Fibroblast of lung (primary cell): ENCODE measurements at places on chromosomes 1 and 21. TPM values are rescaled to one million over a fixed set of nuclear protein-coding genes. Genes with fewer than 3 reads are reported as not detected.

DNA sequence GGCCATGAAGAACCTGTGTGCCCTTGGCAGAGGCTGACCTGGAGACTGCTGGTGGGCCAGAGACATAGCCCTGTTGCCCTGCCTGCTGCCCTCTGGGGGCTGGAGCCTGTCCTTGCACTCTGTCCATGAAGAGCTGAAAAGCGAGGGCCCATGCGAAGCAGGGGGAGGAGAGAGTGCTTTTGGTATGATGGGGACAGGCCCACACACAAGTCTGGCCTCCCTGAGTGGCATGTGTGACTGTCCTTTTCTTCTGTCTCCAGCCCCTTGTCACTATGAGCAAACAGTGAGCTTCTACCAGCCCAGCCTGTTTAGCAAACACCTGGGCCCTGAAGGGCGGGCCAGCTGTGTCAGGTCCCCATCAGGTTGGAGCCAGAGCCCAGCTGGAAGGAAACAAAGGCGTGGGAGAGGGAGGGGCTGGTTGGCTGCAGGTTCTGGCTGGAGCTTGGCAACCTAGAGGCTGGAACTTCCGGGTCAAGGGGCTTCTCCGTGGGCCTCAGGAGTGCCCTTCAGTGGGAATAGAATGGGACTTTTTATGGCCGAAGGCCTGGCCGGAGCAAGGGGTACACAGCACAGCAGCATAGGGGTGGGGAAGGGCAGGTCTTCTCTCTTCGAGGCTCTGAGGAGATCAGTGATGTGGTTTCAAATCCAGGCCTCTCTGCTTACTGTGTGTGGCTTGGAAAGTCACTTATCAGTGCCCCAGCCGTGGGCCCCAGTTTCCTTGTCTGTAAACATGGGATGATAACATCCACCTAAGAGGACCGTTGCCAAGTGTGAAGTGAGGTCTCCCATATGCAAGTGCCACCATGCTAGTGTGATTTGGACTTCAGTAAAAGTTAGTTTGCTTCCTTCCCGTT, 14.3 kb downstream of the QSOX1 start:
- no peak for DNase-seq

- DNase-seq, result no peak
Measured at GRCh38 chr1:43689289-43689688, 18.0 kb upstream of the ST3GAL3 start.

DNA sequence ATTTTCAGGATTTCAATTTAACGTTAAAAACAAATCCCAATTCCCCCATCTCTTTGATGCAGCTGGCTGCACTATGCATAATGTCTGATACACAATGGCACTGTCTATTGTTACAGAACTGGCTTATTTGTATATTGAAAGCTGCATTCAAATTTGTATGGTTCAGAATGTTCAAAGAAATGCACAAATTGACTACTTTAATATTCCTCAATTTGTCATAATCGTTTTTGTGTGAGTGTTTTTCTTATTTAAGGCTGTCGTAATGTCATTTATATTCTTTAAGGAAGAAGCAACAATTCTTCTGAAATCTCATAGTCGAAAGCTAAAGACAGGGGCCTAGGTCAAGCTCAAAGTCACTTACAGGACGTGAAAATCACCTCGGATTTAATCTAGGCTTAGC, 341.4 kb upstream of the ZRANB2 start:
- DNase-seq, result no peak

DNA sequence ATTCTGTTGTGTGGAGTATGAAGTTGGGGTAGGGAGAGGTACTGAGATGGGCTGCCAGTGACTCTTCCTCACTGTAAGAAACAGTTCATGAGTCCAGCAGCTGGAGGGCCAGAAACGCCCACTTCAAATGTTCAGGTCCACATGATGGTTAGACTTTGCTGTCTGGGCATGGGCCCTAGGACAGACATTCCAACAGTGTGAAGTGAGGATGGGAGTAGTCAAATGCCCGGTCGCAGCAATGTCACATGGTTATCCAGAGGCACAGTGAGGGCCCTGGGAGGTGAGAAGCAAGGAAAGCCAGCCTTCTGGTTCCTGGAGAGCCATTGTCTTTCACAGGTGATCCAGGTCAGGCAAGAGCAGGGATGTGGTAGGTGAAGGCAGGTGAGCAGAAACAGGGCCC, 304.4 kb downstream of the HHAT start:
- no peak for DNase-seq

DNA sequence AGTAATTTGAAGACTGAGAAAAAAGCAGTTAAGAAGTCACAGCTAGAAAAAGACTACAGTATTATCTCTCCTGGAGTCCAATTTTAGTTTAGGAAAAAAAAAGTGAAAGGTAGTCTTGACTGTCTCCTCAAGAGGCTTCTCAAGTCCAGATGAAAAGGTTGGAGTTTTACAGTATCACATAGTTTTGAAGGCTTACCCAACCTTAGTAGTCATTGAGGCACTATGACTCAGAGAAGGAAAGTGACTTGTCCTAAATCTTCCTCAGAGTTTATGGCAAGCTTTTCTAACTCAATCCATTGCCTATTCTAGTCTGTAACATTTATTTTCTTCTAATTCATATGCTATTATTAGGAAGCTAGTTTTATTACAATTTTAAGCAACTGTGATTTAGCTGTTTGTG, 174.9 kb downstream of the DPYD start:
- peak; percentile 43 for DNase-seq

DNA sequence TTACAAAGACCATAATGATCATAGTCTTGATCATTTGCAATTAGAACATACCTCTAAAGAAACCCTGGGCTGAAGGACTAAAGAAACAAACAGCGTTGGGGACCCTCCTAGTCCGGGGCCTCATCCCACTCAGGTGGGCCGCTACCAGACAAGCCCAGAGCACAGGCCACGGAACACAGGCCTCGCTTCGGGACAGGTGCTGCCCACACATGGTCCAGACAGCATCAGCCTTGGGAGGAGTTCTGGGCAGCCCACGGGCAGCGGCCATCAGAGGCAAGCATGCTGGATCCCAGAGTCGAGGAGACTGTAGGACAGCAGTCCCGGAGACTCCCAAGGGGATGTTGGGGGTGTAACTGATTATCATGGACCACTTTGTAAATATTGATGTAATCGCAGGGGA, 4.9 kb downstream of the C2CD2 start:
- no peak for DNase-seq

- peak; percentile 7 for DNase-seq
Measured at GRCh38 chr1:48526008-48526710, 54.2 kb upstream of the SPATA6 start.

- DNase-seq, result no peak
Measured at GRCh38 chr1:245578308-245578707, 423.5 kb downstream of the KIF26B start.

DNA sequence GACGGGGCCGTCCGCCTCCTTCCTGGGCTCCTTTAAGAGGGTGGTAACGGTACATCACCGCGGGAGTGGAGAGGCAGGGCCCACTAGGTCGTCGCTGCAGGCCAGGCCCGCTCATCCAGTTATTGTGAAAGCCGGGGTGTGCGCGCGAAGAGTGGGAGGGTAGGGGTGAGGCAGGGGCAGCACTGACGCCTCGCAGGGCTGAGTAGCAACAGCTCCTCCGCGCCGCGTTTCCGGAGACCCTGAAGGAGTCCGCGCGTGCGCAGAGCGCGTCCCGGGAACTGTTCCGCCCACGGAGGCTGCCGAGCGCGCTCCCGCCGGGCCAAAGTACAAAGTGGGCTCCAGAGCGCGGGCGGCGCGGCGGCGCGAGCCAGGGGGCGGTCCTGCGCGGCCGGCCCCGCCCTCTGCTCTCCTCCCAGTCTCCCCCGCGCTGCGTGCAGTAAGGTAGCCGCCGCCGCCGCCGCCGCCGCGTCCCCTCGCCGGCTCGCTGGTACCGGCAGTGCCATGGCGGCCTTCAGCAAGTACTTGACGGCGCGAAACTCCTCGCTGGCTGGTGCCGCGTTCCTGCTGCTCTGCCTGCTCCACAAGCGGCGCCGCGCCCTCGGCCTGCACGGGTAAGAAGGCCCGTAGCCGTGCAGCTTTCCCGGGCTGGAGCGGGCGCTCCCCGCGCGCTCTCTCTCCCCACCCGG, at the start of gene ABCD3:
Gene ABCD3, plus strand, starts transcription at position 412 of the 686 bp plus-strand sequence. Its CDS starts 90 bp downstream, at position 502.
- DNase-seq, result peak; percentile 98

DNA sequence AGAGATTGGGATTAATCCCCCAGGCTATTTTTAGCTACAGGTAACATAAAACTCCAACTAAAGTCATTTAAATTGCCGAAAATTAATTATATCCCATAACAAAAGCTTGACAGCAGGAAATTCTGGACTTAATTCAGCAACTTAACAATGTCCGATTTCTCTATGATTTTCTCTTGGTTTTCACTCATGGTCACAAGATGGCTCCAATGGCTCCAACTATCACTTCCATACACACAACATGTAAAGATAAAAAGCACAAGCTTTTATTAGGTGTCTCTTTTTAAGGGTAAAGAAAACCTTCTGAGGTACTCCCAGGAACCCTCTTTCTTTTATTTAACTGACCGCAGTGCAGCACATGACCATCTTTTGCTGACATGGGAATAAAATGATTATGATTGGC, 363.5 kb upstream of the PTBP2 start:
- no peak for DNase-seq

- no peak for DNase-seq
Measured at GRCh38 chr1:221159608-221160007, 280.4 kb downstream of the HLX start.

GRCh38 chr1:153883223-153883622, 39.5 kb downstream of the GATAD2B start:
- no peak for DNase-seq

- no peak for DNase-seq
Measured at GRCh38 chr1:106787520-106787919, 269.0 kb upstream of the PRMT6 start.

DNA sequence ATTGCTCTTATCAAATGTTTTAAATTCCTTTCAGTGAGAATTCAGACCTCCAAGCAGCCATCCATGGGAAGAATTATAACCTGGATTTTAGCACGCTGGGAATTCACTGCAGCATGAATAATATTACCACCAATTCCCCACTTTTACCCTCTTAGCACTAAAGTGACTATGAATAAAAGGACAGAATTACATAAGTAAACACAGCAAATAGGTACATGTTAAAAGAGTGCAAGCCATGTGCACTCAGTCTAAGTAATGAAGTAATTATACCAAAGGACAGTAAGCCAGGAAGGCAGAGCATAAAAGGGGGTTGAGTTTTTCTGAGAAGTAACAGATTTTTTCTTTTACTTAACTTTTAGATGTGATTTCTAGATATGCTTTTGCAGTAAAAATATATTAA, 176.3 kb downstream of the DENND1B start:
- DNase-seq, result no peak

DNA sequence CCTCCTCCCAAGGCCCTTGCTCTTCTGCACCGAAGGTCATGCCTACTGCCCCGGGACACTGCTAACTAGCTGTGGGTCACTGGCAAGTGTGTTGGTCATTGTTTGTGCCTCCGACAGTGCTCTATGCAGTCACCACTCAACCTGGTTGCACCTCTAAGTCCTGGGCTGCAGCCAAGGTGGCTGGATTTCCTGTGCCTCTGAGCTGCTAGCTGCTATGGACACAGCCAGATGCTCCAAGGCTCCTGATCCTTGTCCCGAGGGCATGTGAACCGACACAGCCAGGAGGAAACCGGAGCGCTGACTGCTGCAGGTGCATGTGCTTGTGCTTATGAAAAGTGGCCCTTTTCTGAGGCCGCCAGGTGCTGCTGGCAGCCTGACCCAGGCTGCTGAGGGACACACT, 14.7 kb upstream of the SPOCD1 start:
- DNase-seq, result no peak

- no peak for DNase-seq
Measured at GRCh38 chr1:156612666-156613065, 6.5 kb upstream of the HAPLN2 start.

- peak; percentile 21 for DNase-seq
Measured at GRCh38 chr21:32726839-32727686, 750 bp downstream of the SYNJ1 start.

- peak; percentile 86 for DNase-seq
Measured at GRCh38 chr1:225762002-225762441, 15.6 kb upstream of the SRP9 start.

DNA sequence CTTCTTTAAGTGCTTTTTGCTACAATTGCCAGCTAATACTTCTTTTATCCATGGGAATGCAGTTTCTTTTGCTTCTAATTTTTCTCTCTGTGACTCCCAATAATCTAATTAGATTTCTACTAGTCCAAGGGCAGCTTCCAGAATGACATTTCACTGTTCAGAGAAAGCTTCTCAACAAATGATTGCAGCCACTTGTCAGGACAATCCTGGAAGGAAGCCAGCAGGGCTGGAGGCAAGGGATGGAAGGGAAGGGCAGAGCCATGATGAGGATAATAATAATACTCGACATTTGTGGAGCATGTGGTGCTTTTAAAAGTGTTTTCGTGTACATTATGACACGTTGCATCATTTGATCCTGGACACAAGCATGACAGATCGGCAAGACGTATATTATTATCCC, 19.4 kb downstream of the F11R start:
- no peak for DNase-seq

- no peak for DNase-seq
Measured at GRCh38 chr1:198641501-198641900, 2.7 kb downstream of the PTPRC start.

DNA sequence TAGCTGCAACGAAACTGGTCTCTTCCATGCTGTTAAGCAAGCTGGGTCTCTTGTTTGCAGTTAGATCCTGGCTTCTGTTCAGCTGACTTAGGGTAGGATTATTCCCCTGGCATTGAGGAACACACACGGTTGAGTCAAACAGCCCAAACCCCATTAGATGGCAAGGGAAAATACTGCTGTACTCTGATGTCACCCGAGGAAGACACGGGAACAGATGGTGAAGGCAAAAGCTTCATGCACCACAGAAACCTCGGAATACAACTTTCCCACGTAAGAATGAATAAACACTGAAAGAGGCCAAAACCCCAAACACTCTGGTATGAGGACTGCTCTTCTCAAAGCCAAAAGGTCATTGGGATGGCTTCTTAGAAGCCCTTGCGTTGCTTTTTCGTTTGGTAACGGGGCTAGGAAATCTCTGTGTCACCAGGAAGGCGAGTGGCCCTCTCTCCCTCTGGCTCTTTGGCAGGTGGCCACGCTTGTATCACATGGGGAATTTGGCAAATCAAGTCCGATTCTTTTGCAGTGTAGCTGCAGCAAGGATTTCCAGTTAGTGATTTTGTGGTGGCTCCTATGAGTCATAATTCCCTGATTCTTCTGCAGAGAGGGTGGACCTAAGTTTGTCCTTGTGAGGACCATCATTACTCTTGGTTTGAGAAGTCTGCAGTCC, 16.7 kb upstream of the LYST start:
- DNase-seq, result peak; percentile 97

GRCh38 chr1:226776975-226777374, 37.9 kb upstream of the ITPKB start:
- no peak for DNase-seq

SPATA21 gene
- total RNA-seq, result not detected in 2 replicates

RBP7 gene
- total RNA-seq, result not detected in 2 replicates

AHCYL1 gene
- 60.1 and 70.5 TPM in 2 replicates for total RNA-seq

ZNF670 gene
- total RNA-seq, result 3.0 and 3.3 TPM in 2 replicates

APOBEC4 gene
- not detected in 2 replicates for total RNA-seq

CD84 gene
- total RNA-seq, result under 0.01 TPM in 1 of 2 replicates, not detected in the other

CFHR1 gene
- under 0.01 and 0.50 TPM in 2 replicates for total RNA-seq

MMEL1 gene
- 0.33 TPM in 1 of 2 replicates, not detected in the other for total RNA-seq
